Stimulated activated CD8-positive, alpha-beta memory T cell treated with anti-CD3 and anti-CD28 coated beads, Interleukin-15, amount 100 ng/mL, for 4 hours (primary cell): ENCODE measurements at places on chromosomes 2 and 18.

GRCh38 chr2:128169094-128169493 lies 78.1 kb downstream of the UGGT1 start:
- no peak for DNase-seq

GRCh38 chr2:238164906-238165287 lies 6.1 kb downstream of the ERFE start:
- no peak for DNase-seq

DNA sequence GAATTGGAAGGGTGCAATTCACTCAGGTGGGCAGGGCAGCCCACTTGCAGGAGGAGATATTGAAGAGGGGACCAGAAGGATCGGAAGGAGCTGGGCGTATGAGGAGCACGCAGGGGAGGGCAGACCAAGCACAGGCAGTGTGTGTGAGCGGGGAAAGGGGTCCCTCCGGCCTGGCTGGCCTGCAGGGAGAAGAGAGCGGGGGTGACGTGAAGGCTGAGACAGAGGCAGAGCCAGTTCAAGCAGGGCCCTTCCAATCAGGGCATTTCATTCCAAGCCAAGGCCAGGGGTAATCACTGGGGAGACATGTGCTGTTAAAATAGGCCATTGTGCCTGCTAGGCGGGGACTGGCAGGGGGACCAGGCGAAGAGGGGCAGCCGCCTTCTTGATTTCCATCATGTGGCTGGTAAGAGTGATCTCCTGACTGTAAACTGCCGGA lies 62.2 kb downstream of the ACKR3 start:
- no peak for DNase-seq

GRCh38 chr2:237314681-237315080 lies 99.3 kb downstream of the COL6A3 start:
- no peak for DNase-seq

GRCh38 chr2:147204102-147204501 lies 640.7 kb upstream of the ACVR2A start:
- DNase-seq, result no peak

GRCh38 chr18:72100465-72101004 lies 443.6 kb downstream of the CBLN2 start:
- DNase-seq, result no peak

GRCh38 chr2:172308253-172308935 lies 119.0 kb upstream of the ITGA6 start:
- DNase-seq, result no peak

GRCh38 chr2:174066871-174067270 lies 101.7 kb upstream of the SP3 start:
- DNase-seq, result no peak

- no peak for DNase-seq
These were observed 241.5 kb upstream of the GCFC2 start for GRCh38 chr2:75952173-75952572.

DNA sequence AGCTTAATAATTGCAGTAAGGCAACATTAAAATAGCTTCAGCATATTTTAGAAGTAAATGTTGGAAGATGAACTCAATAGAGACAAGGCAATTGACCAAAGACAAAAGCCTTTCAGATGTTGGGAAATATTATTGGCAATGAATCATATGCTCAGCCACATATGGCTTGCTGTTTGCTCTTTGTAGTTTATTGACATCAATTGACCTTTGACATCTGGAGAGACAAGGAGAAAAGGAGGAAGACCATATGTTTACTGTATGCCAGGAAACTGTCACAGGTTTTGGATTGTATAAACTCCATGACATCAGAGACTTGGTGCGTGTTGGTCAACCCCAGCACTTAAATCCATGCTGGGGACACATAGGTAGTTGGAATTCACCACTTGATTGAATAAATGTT lies 60.6 kb upstream of the SLC16A14 start:
- DNase-seq, result no peak

GRCh38 chr2:37742286-37742685 lies 70.8 kb upstream of the CDC42EP3 start:
- no peak for DNase-seq

DNA sequence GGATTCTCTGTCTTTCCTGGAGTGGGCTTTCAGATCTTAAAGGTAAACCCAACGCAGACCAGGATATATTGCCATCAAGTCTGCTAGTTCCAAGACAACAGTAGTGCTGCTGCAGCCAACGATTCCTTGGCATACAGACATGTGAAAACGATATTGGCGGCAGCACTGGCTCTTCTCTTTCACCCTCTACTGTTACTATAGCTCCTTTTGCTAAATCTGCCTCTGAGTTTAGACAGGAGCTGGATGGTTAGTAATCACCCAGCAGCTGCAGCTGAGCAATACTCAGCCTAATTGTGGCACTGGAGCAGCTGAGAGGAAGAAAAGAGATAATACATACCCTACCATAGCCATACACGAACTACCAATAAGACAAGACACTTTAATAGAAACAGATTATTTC lies 4.0 kb downstream of the YES1 start:
- no peak for DNase-seq

GRCh38 chr2:17148407-17149145 lies 369.7 kb downstream of the RAD51AP2 start:
- no peak for DNase-seq

DNA sequence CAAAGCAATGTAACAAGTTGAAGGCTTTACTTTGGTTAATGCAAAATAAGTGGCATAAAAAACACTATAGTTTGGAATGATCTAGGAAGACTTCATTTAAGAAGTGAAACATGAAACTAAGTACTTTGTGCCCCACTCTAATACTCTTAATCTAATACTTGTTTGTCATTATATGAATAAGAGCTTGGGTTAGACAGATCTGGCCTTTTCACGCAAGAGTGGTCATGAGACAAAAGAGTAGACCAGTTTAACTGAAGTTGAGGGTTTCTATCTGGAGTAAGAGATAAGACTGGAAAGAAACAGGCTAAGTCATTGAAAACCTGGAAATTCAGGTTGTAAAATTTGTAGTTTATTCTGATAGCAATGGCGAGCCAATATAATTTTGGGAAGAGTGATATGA lies 2.8 kb downstream of the SLC30A6 start:
- no peak for DNase-seq

DNA sequence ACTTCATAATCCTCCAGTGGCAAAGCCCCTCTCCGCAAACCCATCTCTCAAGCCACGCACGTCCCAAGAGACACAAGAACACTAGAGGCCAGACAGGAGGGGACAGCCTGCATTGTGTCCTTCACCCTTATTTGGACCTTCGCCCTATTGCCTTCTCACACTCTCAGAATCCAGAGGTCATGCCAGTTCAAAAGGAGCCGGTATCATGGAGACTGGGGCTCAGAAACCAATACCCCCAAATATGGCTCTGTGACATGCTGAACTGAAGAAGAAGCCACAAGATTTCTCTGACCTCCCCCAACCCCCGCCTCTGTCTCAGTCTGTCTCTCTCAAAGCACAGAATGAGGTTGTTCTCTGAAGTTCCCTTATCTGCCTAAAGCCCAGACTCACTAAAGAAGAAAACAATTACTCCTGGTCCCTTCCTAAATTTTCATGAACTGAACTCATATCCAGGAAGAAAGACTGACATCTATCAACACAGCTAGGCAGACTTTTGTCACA lies 19.2 kb upstream of the SPATA3 start:
- DNase-seq, result no peak

GRCh38 chr18:13645093-13645492 lies 81.3 kb downstream of the FAM210A start:
- no peak for DNase-seq

DNA sequence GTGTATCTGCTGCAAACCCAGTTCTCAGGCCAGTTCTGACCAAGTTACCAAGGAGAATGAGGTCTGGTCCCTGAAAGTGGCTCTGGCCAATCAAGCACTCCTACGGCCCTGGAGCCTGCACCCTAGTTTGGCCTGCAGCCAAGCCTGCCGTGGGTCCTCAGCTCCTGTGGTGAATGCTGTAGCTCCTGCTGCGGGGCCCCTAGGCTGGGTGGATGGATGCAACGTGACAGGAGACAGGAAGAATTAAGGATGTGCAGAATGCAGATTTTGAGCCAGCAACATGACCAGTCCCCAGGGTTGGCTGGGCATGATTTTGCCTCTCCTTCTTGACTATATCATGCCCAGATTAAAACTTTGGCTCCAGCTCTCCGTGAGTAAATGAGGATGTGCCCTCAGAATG lies 97.2 kb downstream of the SMAD7 start:
- no peak for DNase-seq

- DNase-seq, result no peak
These were observed 10.3 kb downstream of the KHK start for GRCh38 chr2:27096748-27097297.

DNA sequence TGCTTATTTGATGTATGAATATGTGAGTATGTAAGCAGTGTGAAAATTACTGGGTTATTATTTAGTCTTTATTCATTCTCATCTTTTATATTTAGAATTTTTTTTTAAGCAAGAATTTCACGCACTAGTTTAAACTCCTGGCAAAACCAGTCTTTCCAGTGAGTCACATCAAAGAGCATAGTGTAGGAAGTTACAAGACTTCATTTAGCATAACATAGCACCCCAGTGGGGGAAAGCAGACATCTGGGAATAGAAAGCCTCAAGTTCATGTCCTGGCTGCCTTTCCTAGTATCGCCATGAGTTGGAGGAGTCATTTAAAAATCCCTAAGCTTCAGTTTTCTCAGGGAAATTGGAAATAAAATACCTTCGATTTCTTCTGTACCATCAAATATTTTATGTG lies 408.3 kb downstream of the NUP35 start:
- DNase-seq, result no peak

DNA sequence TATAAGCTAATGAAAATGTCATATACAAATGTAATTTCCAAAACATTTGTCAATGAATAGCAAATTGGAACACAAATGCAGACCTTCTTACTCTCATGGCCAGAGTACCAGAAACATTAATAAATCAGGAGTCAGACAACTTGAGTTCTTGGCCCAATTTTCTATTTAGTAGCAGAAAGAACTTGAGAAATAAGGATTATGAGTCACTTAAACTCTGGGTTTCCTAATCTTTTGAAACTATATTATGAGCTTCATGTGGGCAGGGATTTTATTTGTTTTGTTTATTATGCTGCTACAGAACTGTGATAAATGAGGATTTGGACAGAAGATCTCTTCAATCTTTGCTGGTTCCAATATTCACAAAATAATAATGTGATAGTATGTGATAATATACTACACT lies 686.7 kb downstream of the NR4A2 start:
- DNase-seq, result no peak

GRCh38 chr2:216862628-216863398 lies 2.9 kb upstream of the TNP1 start:
- no peak for DNase-seq

DNA sequence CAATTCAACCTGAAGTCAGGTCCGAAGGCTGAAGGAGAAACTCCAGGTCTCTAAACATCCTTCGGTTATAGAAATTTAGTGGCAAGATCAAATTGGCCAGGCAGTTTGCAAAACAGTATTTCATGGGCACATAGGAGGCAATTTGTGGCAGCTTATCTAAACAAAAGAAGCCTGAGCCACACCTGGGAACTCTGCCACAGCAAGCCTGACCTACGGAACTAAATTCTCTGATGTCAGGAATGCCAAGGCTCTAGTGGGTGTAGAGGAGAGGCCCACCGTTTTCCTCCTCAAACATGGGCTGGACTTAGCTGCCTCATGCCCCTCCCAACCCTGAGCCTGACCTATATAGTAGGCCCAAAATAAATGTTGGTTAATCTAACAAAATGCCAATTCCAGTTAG lies 16.0 kb downstream of the SATB2 start:
- no peak for DNase-seq

DNA sequence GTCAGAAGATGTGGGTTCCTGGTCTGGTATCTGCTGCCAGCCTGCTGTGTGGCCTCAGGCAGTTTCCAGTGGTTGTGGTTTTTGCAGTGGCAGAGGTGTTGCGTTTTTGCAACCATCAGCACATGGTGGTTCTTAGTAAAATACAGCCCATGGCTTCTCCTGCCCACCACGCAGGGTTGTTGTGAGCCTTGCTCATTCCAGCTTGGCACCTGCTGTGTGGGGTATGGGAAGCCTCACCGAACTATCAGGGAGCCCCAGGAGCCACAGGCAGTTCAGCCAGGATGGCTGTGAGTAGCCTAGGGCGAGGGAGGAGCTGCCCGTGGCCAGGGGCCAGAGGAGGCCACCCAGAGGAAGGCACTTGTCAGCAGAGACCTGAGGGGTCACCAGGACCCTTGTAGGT lies 9.8 kb downstream of the ARID5A start:
- no peak for DNase-seq

DNA sequence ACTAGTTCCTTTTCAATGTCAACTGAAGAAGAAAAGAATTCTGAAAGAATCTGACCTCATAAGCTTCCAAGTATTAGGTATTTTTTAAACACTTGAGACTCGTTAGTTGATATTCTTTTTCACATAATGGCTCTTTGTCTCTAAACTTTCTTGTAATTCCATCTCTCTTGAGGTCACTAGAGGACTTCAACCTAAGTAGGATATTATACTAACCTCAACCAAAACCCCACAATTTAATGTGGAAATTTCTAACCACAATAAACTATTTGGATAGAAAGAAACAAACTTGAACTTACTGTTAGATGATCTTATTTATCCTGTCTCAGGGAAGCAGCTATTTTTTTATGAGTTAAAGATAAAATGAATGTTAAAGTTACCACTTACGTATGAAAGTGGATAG lies 206.9 kb upstream of the FSIP2 start:
- no peak for DNase-seq

DNA sequence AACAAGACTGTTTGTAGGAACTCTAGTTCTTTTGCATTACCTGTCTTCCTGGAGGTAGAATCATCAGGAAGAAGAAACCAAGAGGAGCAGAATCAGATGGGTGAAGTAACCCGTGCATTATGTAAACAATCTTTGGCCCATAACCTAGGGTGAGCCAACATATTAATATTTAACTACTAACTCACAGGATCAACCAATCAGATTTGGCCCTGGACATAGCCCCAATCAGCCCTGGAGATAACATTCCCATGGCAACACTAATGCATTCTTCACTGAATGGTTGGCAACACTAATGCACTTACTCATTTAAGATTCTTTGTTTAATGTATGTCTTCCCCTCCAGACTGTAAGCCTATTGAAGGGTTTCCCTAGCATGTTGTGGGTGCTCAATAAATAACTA lies 72.0 kb upstream of the CTAGE1 start:
- no peak for DNase-seq

GRCh38 chr2:224165901-224166319 lies 126.8 kb upstream of the SERPINE2 start:
- no peak for DNase-seq

DNA sequence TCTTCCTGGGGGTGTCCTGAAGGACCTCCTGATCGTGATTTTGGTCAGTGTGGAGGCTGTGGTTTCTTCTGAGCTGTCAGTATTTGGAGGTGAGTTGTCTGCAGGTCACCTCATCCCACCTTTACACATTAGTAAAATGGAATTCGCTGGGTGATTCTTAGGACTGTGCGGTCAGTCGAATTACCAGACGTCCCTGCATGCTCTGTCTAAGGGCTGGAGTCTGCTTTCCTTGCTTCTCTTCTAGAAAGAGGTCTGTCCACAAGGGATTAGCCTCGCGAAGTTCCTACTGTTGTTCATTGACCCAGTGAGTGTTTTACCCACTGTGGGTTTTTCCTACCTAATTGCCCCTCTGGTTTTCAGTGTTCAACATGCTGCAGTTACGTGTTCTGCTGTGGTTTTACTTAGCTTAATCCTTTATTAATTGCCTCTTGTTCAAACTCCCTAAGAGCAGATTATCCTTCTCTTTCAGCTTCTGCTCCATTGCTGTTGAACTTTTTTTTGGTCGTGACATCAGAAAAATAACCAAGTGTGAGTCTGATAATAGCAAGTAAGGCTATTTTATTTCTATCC lies 183.4 kb downstream of the NEDD4L start:
- DNase-seq, result no peak
